Suprapubic skin (tissue), 4 donors: ENCODE measurements at places on chromosomes 13 and 19.

GRCh38 chr19:23817519-23817918, 58.8 kb upstream of the ZNF681 start:
- DNase-seq: no peak

- no peak for DNase-seq
These were observed 1.8 kb downstream of the MBD3 start for GRCh38 chr19:1590641-1591397.

DNA sequence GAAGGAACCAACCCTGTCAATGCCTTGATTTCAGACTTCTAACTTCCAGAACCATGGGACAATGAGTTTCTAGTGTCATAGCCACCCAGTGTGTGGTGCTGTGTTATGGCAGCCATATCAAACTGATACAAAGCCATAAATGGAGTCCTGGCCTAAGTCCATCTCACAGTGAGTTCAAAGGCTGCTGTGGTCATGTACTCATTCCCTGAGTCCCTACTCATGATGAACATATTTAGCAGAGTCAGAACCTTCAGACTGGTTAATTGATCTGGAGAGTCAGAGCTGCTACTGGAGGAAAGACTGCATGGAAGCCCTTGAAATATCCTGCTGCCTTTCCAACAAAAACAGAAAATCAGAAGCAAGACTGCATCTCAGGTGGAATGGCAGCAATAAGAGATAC, 39.2 kb upstream of the CSNK1A1L start:
- no peak for DNase-seq

DNA sequence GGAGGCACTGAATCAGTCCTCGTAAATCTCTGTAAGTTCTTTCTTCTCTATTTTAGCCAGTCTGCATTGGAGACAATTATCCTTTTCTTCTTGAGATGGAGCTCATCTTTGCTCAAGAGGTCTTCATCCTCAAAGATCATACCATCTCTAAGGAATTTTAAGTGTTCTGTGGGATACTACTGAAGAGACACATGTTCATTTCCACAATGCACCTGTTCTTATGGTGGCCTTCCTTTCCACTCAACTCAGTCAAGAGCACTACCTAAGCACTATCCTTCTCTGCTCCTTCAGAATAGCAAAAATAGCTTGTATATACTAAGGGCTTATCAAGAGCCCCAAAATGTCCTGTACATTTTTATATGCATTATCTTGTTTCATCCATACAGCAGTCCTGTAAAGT, 214.0 kb downstream of the KLF5 start:
- no peak for DNase-seq

- no peak for DNase-seq
These were observed 63.0 kb downstream of the LRCH1 start for GRCh38 chr13:46615888-46616531.

DNA sequence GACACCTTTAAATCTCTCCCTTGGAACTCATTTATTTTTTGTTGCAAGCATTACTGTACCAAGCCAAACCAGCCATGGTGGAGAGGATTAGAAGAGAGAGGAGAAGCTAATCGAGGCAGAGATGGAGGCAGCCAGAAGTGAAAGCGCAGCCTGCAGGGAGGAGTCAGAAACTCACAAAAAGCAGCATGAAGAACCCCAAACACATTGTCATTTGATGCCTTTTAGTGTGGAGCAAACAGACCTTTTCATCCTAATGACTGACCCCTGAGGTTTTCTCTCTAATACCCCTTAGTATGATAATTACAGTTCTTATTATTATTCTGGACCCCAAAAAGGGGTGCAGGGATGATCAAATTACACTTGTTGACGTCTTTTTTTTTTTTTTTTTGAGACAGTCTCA, 62.5 kb downstream of the TNFRSF19 start:
- no peak for DNase-seq

DNA sequence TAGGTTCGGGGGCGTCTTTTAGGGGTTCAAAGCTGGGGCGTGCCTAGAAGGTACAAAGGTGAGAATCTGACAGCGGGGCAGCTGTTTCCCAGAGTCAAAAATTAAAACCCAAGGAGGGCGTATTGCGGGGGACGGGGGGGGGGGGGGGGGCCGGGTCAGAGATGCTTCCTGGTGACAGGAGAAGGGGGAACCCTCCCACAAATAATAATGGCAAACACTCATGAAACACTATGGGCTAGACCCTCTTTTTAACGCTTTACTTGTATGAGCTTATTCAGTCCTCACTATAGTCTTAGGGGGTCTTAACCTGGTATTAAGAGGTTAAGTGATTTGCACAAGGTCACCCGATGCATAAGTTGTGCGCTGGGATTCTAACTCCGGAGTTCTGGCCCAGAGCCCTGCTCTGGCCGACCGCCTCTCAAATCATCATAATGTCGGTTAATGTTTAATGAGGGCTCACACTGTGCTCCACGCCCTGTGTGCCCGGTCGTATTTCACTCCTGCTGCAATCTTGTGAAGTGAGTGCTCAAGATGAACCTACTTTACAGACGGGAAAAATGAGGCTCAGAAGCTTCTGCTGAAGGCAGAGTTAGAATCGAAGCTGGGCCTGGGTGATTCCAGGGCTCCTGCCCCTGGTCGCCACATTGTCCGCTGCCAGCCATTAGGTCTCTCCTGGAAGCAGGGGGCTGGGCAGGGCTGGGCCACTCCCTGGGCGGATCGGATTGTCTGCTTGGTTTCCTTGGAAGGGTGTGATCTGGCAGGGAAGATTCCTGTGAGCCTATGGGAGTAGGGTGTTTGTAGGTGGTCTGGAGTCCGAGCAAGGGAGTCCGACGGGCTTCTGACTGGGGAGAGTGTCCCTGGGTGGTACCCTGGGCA, 964 bp downstream of the PAK4 start:
- DNase-seq: no peak

GRCh38 chr19:51687791-51688670, 5.1 kb upstream of the SPACA6 start:
- no peak for DNase-seq
